ENCODE measurements at places on chromosomes 12 and 14. TPM values are rescaled to one million over a fixed set of nuclear protein-coding genes. Genes with fewer than 3 reads are reported as not detected.

Gene GUCY2C
- not detected for total RNA-seq

Gene RASSF3
- 29.0 TPM for total RNA-seq

DNA sequence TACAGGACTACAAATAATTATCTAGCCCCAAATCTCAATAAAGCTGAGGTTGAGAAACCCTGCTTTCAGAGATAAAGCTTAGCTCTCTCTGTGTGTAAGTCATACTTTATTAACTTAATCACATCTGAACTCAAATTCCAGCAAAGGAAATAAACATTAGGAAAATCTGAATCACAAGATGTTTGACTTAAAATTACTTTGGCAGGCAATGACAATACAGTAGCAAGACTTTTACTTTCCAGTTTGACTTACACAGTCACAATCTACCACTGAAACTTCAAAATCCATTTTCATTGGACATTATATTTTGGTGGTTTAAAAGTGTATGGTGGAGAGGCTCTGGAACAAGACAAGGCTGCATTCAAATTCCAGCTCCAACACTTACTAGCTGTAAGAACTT lies 11.4 kb downstream of the TMEM116 start:
- DNase-seq: no peak

GRCh38 chr12:93126069-93126474 lies 197.0 kb upstream of the EEA1 start:
- no peak for DNase-seq

GRCh38 chr14:73750531-73750901 lies 36.3 kb upstream of the PNMA1 start:
- DNase-seq: no peak

DNA sequence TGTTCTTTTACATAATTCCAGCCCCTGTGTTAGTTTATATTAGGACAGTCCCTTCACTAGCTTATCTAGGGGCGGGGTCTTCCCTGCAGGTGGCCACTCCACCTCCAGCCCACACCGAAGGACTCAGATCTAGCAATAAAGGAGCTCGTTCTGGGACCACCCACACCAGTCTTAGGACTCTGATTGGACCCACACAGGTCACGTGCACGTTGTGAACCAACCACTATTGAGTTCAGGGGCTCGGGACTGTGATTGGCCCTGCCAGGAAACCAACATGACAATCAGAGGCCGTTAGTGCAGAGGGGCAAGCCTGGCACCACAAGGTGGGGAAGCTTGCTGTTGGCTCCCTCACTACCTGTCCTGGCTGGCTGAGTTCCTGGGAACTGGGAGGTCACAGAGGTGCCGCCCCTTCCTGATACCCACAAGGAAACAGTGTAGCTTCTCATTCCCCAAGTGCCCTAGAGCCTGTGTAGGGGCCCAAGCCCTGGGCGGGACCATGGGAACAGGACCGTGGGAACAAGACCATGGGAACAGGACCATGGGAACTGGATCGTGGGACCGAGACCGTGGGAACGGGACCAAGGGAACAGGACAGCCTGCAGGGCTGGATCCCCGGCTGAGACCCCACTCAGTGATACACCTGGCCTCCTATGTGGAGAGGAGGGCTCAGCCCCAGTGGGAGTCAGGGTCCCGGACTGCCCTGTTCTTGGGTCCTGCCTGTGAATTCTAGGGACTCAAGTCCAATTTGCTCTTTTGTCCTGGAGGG lies 297.8 kb downstream of the ADGRD1 start:
- DNase-seq: no peak

DNA sequence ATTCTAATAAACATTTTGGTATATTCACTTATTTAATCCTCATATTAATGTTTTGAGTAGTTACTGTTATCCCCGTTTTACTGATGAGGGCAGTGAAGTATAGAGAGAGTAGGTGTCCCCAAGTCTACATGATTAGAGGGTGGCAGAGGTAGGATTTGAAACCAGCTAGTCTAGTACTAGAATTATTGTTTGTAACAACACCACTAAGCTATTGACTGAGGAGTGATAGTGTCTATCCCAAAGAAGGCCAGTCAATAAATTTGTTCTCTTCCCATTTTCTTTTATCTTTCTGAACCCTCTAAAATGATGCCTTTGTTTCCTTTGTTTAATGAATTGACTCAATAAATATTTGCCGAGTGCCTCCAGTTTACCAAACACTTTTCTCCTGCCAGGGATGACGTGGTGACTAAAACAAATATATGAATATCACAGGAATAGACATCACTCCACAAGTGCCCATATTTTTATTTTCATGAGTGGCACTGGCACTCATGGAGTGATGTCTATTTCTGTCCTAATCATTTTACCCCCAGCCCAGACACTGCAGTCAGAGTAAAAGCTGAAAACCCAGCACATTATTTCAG lies 247.5 kb downstream of the SLC16A7 start:
- no peak for DNase-seq
